ENCODE measurements at places on chromosomes 11 and 22.

GRCh38 chr11:74121804-74122203 lies 49.0 kb downstream of the C2CD3 start:
- DNase-seq = no peak

- DNase-seq = peak; percentile 78
These were observed 10.9 kb downstream of the AIP start for GRCh38 chr11:67493548-67494370.

- no peak for DNase-seq
These were observed 84.8 kb downstream of the SNX19 start for GRCh38 chr11:130831506-130831905.

DNA sequence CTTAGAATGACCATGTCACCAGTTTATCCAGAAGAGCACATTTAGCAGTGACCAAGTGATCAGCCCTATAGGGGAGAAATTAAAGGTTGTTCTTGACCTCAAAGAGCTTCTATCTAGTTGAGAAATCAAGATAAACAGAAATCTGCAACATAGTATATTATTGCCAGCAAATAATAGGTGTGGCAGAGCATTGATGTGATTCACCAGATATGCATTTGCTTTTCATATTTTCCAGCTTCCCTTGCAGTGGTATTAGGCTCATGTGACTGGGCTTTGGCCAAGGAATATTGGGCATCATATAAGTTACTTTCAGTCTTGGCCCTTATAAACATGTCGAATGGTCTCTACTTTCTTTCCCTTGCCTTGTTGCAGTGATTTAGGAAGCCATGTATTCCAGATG lies 34.5 kb downstream of the COMMD9 start:
- DNase-seq = no peak

DNA sequence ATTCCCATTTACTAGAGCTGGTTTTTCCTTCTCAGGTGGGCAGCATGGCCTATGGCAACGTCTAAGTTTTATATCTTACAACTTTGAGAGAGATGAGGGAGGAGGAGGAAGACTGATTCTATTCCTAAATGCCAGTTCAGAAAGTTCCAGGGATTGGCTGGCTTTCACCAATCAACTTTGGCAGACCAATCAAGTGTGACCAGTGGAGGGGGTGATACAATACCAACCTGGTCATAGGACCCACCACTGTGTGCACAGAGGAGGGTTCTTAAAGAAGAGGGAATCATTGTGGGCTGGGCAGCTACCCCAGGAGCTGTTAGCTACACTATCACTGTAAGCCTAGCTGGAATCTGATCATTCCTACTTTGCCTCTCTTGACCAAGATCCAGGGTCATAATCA lies 8.1 kb downstream of the DIXDC1 start:
- no peak for DNase-seq

DNA sequence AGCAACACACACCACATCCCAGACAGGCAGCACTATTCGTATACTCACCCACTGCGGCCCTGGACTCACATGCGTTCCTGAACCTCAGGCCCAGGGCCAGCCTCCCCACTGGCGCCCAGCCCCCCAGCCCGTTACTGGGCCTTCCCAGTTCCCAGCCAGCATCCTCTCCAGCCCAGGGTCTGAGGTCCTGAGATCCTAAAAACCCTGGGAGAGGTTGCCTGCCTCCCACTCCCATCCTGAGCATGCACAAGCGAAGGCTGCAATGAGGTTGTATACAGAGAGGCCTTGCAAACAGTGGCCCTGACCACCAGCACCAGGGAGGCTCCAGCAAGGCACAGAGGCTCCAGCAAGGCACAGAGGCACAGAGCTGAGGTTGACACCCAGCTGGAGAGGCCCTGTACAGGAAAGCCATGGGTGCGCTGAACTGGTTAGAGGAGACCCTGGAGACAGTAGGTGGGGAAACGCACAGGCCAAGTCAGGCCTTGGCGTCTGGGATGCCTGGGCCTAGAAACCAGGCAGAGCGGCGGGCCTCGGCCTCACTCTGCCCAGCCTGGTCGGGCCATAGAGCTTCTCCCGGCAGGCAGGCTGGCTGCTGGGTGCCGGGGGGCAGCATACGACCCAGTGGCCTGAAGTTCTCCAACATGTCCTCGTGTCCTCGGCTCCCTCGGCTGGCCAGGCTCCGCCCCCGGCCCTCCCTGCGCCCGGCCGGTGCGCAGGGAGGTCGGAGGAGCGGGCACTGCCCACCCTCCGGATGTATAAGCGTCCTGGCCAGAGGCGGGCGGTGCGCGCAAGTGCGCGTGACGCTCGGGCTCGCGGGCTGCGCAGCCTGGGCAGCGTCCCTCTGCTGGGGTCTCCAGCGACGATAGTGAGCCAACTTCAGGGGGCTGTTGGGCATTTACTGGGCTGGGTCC lies 2.3 kb upstream of the TBX1 start:
- no peak for DNase-seq

DNA sequence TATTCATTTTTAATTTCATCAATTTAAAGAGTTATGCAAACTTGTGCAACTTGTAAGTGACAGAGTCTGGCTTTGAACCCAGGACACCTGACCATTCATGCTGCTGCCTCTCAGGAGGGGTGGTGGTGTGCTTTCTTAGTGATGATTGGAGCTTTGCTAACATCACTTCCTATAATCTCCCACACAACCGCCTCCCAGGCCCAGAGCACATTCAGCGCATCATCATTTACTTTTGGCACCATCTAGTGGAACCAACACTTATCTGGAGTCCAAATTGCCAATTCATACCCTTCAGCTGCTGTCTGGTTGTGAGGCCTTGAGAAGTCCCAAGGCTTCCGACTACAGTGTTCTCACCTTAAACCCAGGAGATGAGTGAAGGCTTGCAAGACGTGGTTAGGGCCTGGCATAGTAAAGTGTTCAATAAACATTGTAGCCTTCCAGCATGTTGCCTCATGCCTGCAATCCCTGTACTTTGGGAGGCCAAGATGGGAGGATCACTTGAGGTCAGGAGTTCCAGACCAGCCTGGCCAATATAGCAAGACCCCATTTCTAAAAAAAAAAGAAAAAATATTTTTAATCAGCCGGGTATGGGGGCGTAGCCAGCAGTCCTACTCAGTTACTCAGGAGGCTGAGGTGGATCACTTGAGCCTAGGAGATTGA lies 1.1 kb upstream of the TTLL1 start:
- DNase-seq = no peak

DNA sequence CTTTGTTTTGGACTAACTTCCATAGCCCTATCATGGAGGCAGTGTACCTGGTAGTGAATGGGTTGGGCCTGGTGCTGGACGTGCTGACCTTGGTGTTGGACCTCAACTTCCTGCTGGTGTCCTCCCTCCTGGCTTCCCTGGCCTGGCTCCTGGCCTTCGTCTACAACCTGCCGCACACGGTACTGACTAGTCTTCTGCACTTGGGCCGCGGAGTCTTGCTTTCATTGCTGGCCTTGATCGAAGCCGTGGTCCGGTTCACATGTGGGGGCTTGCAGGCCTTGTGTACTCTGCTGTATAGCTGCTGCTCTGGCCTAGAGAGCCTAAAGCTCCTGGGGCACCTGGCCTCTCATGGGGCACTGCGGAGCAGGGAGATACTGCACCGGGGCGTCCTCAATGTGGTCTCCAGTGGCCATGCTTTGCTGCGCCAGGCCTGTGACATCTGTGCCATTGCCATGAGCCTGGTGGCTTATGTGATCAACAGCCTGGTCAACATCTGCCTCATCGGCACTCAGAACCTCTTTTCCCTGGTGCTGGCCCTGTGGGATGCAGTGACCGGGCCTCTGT lies 846 bp downstream of the RNF26 start:
- no peak for DNase-seq

DNA sequence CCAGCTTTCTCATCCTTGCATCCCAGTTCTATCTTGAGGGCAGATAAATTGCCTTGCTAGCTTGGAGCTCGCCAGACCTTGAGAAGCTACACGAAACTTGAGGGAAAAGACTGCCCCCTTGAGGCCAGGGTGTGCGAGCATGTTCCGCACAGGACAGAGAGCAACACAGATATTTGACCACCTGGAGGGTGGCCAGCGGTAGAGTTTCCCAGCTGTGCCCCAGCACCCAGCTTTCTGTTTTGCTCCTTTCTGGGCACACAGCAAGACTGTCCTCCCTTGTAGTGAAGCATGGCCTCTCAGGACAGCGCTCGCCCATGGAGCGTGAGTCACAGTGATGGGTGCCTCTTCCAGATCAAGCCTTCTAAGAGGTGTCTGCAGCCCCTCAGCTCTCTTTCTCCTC lies 23.5 kb downstream of the SPATA19 start:
- DNase-seq = no peak

GRCh38 chr22:40043793-40044101 lies 49.0 kb downstream of the FAM83F start:
- DNase-seq = no peak

DNA sequence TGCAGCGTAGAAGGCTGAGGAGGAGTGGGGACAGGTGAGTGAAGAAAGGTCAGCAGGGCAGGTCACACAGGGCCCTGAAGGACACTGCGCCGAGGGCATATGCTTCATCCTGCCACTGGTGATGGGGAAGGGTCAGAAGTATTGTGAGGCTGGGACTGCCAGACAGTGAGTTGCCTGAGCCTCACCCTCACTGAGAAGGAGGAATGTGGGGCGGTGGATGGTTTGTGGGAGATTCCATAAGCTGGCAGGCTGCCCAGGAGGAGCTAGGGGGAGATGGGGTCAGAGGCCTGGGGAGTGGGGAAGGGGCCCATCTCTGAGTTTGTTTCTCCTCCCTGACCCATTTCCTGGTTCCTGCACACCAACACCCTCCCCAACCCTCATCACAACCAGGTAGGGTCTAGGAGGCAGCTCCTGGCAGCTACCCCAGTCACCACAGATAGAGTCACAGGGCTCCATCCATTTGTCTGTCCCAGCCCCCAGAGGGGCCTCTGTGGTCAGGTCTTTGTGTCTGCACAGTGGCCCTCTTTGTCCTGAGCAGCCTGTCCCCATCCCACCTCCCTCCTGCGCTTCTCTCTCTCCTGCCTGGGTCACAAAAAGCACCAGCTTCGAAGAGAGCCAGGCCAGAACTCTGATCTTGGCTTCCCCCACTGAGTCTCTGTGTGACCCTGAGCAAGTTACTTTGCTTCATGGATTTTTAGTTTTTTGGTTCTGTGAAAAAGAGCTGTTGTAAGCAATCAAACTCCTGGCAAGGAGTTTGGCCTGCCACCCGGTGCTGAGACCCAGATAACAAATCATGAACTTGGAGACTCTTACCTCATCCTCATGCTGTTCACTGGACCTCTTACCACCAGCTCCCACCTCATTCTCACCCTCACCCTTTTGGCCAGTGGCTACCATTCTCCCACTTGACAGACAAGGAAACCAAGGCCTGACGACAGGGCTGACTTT lies 4.6 kb upstream of the P2RY2 start:
- no peak for DNase-seq

GRCh38 chr11:77548552-77549445 lies 41.0 kb upstream of the AQP11 start:
- no peak for DNase-seq

DNA sequence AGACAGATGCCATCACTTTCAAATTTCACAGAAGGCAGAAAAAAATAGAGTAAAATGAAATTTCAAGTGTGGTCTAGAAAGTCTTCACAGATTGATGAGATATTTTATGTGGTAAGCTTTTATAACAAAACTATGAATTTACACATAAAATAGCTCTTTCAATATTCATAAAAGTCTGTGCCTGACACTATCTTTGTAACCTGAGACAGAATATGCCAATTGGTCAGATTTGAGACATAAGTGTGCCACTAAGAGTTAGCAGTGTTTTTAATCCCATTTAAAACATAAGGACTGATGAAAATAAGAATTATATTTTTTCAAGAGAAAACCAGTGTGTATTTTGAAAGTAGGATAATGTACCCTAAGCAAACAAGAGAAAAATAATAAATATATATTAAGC lies 769.5 kb upstream of the LUZP2 start:
- no peak for DNase-seq

All from suprapubic skin (tissue), 4 donors.